Naive thymus-derived CD4-positive, alpha-beta T cell (primary cell): ENCODE measurements at places on chromosomes 5 and 9. TPM values are rescaled to one million over a fixed set of nuclear protein-coding genes. Genes with fewer than 3 reads are reported as not detected.

- no peak for DNase-seq
These were observed 30.8 kb upstream of the SARDH start for GRCh38 chr9:133768859-133769510.

GRCh38 chr5:33824516-33825195 is 67.1 kb downstream of the ADAMTS12 start:
- DNase-seq = no peak

DNA sequence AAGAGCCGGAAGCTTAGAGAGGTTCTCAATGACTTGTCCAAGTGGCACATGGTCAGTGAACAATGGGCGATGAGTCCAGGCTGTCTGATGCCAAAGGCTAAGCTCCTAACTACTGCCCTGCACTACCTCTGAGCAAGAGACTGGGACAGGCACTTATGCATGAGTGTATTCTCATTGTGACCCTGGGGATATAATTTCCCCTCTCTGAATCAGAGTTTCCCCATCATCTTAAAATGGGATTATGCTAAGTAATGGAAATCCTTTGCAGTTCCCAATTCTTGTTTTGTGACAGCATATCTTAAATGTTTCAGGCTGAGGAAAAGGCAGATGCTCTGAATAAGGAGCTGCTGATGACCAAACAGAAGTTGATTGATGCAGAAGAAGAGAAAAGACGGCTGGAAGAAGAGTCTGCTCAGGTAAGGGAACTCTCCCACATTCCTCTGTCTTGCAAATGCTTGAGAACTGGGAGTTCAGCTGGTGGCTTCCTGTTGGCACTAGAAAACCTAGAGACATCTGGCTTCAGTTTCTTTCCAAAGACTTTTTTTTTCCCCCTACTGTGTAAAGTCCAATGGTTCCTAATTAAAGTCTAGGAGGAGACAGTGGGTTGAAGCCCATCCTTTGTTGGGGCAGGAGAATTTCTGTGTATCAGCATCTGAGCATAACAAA is 64.1 kb downstream of the GPR21 start:
- no peak for DNase-seq

DNA sequence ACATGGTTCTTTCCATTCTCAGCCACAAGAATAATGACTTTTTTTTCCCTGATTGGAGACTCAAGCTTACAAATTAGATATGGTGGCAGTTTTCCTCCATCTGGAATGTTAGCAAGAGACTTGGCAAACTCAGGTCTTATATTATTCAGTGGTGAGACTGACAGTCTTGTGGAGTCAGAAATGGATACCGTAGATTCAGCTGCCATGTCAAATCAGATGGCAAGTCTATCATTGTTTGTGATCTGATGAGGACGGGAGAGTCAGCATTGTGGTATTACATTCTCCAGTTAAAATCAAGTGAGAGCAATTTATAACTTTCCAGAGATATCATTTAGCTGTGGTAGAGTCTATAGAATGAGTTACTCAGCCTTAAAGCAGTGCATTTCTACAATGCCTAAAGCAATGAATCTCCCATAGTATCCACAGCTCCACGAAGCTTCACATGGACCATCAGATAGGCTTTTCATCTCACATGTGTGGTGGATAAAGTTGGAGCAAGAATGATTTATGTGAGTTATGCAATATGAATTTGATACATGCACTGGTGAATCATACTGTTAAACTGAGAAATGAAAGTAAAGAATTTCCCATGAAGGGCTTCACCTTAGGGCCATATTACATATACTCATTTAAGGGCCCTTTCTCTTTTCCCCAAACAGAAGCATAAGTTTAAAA is 430.6 kb downstream of the ZNF608 start:
- no peak for DNase-seq

- no peak for DNase-seq
These were observed 35.3 kb upstream of the AIF1L start for GRCh38 chr9:131060900-131061630.

GRCh38 chr9:125440411-125440810 is 178.8 kb downstream of the GAPVD1 start:
- DNase-seq = no peak

DNA sequence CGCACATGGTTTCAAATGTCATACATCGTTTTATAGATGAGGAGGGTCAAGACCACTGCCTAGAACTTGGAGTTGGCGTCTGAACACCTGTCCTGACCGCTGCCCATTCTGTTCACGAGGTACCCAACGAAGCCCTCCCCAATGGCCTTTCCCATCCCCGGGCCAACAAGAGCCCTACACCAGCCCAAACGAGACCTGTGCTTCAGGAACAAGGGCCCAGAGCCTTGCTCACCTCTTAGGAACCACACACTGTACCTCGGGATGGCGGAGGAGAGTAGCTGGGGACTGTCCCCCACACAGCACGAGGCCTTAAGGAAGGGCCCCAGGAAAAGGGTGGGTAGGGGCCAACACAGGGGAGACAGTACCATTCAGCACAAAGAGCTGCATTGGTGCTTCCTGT is 3.0 kb downstream of the SURF6 start:
- DNase-seq = no peak

The MARCHF11 gene
- not detected for total RNA-seq
